ENCODE measurements at places on chromosomes 2 and 18.

DNA sequence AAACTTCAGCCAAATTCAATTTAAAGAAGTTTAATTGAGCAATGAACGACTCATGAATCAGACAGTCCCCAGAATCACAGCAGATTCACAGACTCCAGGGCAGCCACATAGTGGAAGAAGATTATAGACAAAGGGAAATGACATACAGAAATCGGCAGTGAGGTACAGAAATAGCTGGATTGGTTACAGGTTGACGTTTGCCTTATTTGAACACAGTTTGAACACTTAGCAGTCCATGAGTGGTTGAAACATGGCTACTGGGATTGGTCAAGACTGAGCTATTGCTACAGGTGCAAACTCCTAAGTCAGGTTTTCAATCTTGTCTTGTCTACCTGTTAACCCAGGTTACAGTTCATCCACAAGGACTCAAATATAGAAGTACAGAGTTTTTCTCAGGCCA is 169.6 kb downstream of the DLGAP1 start:
- DNase-seq: no peak

DNA sequence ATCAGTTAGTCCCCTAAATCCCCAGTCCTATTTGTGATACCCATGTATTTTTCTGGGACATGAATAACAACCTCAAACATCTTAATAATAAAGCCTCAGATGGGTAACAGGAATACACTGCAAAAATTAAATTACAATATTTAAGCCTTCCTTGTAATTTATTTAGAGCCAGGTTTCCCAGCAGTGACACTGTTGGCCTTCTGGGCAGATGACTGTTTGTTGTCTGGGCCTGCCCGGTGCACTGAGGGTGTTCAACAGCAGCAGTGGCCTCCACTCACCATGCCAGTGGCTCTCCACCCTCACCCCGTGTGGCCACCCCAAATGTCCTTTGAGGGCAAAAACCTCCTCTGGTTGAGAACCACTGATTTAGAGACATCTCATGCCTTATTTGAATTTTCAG is 270.2 kb upstream of the SIX3 start:
- DNase-seq: no peak

DNA sequence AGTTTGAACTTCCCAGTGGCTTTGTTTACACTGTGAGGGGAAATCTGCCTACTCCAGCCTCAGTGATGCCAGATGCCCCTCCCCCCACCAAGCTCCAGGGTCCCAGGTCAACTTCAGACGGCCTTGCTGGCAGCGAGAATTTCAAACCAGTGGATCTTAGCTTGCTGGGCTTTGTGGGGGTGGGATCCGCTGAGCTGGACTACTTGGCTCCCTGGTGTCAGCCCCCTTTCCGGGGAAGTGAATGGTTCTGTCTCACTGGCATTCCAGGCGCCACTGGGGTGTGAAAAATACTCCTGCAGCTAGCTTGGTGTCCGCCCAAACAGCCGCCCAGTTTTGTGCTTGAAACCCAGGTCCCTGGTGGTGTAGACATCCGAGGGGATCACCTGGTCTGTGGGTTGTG is 70.0 kb upstream of the NEUROD1 start:
- no peak for DNase-seq

- no peak for DNase-seq
These were observed 50.5 kb downstream of the SEPTIN10 start for GRCh38 chr2:109563288-109563687.

- DNase-seq: no peak
These were observed 159.8 kb downstream of the TAF4B start for GRCh38 chr18:26386002-26386401.

DNA sequence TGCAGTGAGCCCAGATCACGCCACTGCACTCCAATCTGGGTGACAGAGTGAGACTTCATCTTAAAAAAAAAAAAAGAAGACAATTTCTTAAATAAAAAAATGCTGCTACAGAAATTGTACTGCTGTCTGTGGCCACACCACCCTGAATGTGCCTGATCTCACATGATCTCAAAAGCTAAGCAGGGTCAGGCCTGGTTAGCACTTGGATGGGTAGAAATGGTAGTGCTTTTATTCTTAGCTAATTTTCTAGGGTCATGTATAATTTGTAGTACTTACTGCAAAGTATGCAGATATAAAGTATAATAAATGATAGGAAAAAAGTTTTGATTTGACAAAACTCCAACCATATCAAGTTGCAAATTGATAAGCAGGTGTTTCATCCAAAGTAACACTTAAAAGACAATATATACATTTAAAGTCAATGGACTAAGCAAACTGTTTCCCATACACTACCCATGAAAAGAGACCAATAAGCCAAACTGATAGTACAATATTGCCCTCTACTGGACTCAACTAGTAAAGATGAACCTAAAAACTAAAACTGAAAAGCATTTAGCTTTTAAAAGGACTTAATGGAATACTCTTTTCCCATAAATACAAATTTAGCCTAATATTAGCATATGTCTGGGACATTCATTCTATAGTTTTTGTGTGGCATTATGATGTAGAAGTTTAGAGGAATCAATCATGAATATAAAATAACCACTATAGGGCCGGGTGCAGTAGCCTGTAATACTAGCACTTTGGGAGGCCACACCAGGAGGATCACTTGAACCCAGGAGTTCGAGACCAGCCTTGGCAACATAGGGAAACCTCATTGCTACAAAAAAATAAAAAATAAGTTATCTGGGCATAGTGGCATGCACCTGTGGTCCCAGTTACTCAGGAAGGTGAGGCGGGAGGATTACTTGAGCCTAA is 18.6 kb upstream of the PEX13 start:
- DNase-seq: peak; percentile 71

- peak; percentile 21 for DNase-seq
These were observed 199.0 kb downstream of the LPIN1 start for GRCh38 chr2:11945139-11946126.

GRCh38 chr2:147989809-147990403 is 30.6 kb downstream of the ORC4 start:
- peak; percentile 24 for DNase-seq

DNA sequence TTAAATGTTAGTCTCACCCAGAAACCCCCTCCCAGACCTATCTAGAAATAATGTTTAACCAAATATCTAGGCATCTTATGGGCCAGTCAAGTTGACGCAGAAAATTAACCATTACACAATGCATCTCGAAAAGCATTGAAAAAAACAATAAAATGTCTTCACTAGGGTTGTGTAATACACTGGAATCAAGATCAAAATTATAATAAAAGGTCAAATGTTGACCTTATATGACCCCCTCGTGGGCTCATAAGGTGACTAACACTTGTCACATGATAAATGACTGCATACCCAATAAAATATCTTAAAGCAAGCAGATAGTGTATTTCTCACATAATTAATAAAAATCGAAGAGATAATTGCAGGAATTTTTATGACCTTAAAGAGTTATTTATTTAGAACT is 447.9 kb upstream of the DSEL start:
- DNase-seq: no peak

GRCh38 chr2:28347193-28347592 is 45.5 kb upstream of the FOSL2 start:
- DNase-seq: no peak

GRCh38 chr2:242031481-242032019 is 162.0 kb downstream of the RTP5 start:
- DNase-seq: peak; percentile 26

DNA sequence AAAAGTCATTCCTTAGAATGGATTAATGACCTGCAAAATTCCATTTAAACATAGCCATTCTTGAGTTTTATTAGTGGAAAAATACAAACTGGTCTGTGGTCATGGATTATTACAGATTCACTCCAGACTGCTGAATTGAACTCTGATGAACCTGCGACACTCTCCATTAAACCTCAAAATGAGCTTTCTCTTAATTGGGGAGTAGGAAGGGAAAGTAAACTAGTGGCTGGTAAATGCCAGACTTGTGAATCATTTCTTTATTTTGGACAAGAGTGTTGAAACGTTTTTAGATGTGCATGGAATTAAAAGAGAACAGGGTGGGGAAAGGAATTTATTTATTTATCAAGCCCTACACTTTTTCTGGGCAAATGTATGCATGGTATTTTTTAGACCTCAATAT is 321.2 kb upstream of the FANCL start:
- no peak for DNase-seq

DNA sequence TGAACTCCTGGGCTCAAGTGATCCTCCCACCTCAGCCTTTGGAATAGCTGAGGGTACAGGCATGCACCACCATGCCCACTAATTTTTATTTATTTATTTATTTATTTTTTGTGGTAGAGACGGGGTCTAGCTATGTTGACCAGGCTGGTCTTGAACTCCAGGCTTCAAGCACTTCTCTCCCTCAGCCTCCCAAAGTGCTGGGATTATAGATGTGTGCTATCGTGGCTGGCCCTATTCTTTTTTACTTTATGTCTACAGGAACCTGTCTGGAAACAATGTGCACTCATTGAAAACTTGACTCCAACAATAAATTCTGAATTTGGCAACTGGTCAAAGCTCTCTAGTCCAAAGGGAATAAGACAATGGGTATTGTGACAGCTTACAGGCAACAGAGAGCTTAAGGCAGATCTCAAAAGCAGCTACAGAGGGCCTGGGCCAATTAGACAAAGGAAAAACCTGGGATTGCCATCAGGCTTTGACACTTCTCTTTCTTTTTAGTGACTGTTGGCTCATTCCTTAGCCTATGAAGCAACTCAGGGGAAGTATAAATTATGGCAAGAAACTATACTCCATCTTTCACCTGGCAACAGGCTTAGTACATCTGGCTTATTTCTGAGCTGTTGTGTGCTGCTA is 55.1 kb upstream of the RAPGEF4 start:
- no peak for DNase-seq

DNA sequence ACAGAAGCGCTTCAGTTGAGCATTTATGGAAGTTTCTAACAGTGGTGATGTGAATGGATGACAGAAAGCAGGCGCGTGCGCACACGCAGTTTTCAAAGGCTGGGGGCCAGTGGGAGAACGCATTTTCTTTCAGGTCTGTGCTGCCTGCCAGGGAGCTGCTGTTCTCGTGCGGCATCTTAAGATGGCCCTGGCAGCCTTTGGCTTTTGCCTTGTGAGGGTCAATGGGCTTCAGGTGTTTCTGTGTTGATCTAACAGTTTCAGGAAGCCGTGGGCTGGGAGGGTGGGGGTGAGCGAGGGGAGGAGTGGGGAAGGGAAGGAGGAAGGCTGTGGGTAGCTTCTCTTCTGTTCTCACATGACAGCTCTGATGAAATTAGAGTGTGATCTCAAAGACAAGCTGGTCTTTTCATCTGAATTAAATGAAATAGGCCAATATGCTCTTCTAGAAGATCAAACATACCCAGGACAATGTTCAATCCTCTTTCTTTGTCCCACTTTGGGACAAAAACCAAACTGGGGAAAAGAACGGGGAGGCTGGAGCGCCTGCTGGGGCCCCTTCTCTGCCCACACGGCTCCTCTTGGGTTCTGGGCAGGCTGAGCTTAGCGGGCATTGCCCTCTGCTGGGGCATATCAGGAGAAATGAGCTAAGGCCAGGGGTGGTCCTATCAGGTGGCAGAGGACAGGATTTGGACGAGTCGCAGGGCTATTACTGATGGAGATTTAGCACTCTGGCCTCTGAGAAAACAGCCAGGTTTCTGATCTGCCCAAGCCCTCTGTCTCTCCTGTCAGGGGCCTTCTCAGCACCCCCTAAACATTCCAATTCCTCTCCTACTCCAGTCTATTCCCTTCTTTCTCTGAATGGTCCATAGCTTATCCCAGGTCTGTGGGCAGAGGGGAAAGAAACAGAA is 126.2 kb upstream of the LGALSL start:
- DNase-seq: peak; percentile 58

- no peak for DNase-seq
These were observed 69.4 kb downstream of the EMILIN2 start for GRCh38 chr18:2916184-2916583.

DNA sequence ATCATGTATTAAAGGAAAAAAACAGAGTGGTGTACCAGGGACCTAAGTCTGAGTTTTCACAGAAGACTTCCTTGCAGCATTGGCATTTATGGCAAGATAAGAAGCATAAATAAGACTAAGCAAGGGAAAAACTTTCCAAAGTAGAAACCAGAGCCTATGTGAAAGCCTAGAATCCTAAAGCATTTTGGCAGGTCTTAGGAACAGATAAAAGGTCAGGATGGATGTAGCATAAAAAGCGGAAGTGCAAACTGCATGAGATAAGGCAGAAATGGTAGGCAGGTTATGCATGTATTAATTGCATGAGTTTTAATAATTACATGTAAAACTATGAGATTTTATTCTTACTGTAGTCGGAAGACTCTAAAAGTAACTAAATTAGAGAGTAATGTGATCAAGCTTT is 596.5 kb downstream of the SUCLG1 start:
- no peak for DNase-seq

DNA sequence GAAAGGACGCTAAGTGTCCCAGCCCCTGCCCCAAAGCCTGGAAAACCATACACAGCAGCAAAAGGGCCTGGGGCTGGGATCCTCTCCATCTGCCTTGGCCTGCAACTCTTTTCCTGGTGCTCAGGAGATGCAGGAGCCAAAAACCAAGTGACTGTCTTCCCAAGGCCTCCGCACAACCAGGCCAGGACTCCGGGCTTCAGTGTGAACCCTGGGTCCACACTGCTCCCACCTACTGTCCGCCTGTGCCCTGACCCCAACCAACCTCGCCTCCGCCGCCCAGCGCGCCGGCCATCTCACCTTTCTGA is 1.1 kb downstream of the FEV start:
- no peak for DNase-seq

- peak; percentile 10 for DNase-seq
These were observed 61.2 kb upstream of the MRPS9 start for GRCh38 chr2:104976603-104977120.

GRCh38 chr2:112153501-112153900 is 15.3 kb downstream of the FBLN7 start:
- DNase-seq: no peak

- no peak for DNase-seq
These were observed 11.0 kb downstream of the CCBE1 start for GRCh38 chr18:59686260-59686659.
